Stimulated activated CD8-positive, alpha-beta memory T cell treated with anti-CD3 and anti-CD28 coated beads, Interleukin-15, amount 100 ng/mL, for 24 hours (primary cell): ENCODE measurements at places on chromosomes 1 and 21.

GRCh38 chr1:94970783-94971182, 43.9 kb upstream of the CNN3 start:
- DNase-seq = no peak

- DNase-seq = no peak
Observed at GRCh38 chr1:113701429-113701828, 57.9 kb downstream of the PHTF1 start.

DNA sequence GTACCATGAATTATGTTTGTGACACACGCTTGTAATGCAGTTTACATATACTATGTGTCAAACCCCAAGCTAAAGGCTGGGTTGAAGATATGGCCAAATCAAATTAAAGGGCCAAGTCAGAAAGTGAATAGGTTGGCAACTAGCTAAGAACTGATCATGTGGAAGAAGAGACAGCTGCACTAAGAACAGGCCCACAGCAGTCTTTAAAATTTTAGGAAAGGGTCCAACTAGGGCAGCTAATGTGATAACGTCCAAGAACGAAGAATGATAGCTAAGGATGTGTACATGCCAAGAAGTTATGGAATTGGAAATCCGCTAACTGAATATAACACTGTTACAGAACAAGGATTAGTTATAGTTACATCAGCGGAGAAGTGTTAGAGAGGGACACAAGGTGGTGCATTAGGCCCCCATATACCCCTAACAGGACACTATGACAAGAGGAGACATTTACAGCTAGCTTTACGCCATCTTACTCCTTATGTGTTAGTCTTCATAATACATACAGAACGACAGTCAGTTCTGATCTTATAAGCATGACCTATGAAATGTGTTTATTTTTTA, 6.5 kb upstream of the RNF2 start:
- no peak for DNase-seq

DNA sequence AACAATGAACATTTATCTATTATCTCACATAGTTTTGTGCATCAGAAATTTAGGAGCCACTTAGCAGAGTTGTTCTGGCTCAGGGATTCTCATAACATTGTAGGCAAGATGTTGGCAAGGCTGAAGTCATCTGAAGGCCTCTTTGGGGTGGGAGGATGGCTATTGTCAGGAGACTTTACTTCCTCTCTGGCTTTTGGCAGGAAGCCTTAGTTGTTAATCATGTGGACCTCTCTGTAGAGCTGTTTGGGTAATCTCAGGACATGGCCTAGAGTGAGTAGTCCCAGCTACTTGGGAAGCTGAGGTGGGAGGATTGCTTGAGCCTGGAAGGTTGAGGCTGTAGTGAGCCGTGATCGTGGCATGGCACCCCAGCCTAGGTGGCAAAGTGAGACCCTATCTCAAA, 40.2 kb downstream of the RASAL2 start:
- no peak for DNase-seq

- DNase-seq = no peak
Observed at GRCh38 chr1:237795558-237795957, 95.2 kb downstream of the ZP4 start.

- DNase-seq = no peak
Observed at GRCh38 chr1:178243119-178243518, 149.2 kb downstream of the RASAL2 start.

- DNase-seq = no peak
Observed at GRCh38 chr1:217620814-217621213, 10.1 kb downstream of the GPATCH2 start.

GRCh38 chr1:38656726-38657125, 202.8 kb downstream of the RRAGC start:
- DNase-seq = no peak

DNA sequence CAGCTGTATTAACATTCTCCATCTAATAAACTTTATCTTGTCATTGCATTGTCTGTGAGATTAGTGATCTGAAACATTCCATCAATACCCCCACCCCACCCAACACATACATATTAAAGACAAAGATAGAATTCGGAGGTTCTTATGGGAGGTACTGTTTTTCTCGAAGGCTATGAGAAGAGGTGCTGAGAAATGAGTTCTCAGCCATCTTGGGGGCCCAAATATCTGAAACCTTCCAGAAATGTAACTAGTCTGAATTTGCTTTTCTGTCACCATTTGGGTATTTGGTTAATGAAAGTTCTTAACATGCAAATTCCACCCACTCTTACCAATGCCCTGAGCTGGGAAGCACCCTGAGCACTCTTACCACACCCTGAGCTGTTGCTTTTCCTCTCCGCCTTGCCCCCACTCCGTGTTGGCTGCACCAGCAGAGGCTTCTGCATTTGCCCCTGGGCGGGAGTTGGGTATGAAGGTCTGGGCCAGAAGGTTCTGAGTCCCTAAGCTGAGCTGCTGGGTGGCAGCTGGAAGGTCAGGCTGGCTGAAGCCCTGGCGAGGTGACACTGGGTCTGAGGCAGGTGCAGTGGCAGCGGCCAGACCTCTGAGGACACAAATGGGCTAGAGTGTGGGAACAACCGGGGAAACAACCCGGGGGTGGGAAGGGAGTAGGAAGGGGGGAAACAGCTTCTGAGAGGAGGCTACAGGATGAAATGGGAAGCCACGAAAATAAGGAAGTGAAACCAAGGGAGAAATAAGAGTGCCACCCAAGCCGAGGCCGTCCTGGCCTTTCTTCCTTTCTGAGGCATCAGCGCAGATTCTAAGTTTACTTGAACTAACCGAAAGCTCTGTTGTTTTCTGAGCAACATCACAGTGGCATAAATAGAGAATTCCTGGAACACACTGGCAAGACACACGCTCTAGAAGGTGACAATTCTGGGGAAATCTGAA, 26.3 kb upstream of the IER5 start:
- no peak for DNase-seq

GRCh38 chr1:222028676-222029075, 286.8 kb upstream of the DUSP10 start:
- no peak for DNase-seq

DNA sequence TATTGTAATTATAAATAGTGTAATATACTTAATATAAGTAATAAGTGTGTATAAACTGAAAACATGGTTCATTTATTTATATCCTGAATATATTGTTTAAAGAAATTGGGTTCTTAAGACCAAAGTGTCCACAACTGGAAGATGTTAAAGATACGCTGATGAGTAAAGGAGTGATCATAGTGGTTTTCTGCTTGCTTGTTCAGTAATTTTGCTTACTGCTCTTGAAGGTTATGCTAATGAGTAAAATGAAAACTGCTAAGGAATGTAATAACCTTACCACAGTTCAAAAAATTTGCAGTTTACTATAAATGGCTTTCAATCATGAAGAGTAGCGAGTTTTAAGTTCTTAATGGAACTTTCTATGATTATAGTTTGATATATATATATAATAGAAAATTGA, 22.0 kb downstream of the DONSON start:
- DNase-seq = no peak

DNA sequence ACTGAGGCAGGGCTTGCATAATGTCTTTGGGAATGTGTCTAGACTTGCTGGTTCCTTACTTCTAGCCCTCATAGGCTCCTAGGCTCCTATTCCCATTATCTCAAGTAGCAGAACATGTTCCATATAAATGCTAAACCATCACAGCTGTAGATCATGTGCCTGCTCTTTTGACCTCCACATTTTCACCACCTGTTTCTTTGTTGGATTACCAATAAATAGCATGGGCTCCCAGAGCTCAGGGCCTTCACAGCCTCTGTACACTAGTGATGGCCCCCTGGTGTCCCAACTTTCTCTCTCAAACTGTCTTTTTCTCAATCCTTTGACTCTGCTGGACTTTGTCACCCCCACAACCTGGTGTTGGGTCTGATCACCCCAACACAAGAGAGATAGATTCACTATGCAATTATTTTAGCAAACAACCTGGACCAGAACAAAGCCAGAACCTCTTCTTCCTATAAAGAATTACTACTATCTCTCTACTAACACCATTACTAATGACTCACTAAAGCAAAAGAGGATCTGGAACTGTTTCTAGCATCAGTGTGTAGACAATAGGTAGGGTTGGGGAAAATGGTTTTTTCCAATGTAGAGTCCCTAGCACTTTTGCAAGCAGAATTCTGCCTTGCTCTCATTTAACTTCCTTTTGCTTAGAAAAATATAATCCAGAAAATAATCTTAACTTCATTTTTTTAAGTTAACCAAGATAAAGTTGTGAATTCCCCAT, 51.7 kb downstream of the WLS start:
- no peak for DNase-seq

- no peak for DNase-seq
Observed at GRCh38 chr1:93106226-93106625, 27.1 kb downstream of the MTF2 start.

- DNase-seq = no peak
Observed at GRCh38 chr1:196997423-196997822, 20.1 kb downstream of the CFHR5 start.

DNA sequence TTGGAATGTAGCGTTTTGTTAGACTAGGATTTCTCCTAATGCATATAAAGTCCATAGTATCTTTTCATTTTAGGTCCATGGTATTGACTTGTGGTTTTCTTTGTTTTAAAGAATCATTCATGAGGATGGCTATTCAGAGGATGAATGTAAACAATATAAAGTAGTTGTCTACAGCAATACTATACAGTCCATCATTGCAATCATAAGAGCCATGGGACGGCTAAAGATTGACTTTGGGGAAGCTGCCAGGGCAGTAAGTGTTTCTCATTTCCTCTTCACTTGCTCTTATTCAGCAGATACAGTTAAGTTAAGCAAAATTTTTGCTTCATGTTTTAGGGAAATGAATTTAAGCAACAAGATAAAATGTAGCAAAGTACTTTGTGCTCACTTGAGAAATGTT, 25.4 kb downstream of the GNAI3 start:
- no peak for DNase-seq

- DNase-seq = no peak
Observed at GRCh38 chr1:211843507-211844298, 13.1 kb upstream of the LPGAT1 start.

DNA sequence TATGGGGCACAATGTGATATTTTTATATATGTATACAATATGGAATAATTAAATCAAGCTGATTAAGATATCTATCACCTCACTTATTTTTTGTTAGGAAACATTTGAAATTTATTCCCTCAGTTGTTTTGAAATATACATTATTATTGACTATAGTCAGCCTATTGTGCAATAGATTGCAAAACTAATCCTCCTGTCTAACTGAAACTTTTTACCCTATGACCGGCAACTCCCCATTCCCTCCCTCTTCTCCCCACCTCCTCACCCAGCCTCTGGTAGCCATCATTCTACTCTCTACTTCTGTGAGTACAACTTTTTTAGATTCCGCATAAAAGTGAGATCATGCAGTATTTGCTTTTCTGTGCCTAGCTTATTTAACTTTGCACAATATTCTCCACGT, 117.7 kb upstream of the SGIP1 start:
- no peak for DNase-seq

DNA sequence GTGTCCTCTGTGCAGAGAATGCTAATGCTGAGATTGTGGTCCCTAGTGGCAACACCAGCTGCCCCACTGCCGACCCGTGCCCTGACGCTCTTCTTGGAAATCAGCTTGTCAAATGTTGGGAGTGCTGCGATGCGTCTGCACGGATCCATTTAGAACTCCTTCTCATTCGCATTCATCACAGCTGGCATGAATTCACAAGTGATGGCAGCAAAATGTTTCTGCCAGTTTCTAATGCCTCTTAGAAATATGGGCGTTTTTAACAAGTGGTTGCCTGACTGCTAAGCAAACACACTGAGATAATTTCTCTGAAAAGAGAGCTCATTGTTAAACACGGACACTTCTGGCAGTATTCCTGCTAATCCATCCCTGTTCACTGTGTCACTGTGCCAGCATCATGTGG, 131.9 kb upstream of the KCNJ6 start:
- DNase-seq = no peak
